ENCODE measurements at places on chromosomes 12 and 14. TPM values are rescaled to one million over a fixed set of nuclear protein-coding genes. Genes with fewer than 3 reads are reported as not detected.

PDE3A gene
- 2.8 TPM for total RNA-seq

KCNC2 gene
- total RNA-seq: not detected

DNAJC22 gene
- total RNA-seq: 22.9 TPM

KCNJ8 gene
- total RNA-seq: 0.27 TPM

NXPH4 gene
- total RNA-seq: 6.8 TPM
